Central memory CD4-positive, alpha-beta T cell (primary cell): ENCODE measurements at places on chromosomes 2 and 18.

GRCh38 chr18:59265246-59265973, 7.8 kb downstream of the RAX start:
- no peak for DNase-seq

GRCh38 chr2:70887550-70888246, 48.0 kb upstream of the ATP6V1B1 start:
- no peak for DNase-seq

- no peak for DNase-seq
These were observed 26.9 kb upstream of the TTN start for GRCh38 chr2:178834086-178834485.

DNA sequence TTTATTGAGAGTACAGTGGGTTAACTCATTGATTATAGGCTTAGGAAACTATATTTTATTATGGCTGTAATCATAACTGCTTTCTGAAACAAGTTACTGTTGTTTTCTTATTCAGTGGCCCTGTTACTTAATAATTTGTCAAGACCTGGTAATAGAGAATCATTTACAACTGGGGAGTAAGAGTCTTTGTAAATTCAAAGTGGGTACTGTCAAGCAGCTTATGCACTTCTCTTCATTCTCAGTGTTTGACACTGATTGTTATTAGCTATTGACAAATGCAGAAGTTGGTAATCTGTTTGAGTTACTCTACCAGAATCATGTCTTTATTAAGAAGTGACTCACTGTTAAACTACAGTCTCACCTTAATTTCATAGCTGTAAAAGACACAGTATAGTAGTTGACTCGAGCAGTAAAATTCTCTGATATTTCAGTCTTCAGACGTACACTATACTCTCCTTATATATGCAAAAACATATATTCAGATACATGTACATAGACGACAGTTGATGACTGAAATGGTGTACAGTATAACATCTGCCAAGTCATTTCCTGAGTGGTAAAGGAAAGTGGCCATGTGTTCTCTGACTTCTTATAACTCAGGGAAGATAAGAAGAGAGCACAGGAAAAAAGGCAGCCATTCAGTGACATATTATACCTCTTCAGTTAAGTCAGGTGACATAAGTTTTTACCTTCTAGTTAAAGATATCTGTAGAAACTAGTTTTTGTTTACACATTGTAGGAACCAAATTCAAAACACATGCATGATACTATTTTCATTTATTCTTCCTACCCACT, 36.0 kb upstream of the TTC27 start:
- DNase-seq, result peak; percentile 6

- DNase-seq, result no peak
These were observed 66.2 kb downstream of the SKA1 start for GRCh38 chr18:50441016-50441415.

DNA sequence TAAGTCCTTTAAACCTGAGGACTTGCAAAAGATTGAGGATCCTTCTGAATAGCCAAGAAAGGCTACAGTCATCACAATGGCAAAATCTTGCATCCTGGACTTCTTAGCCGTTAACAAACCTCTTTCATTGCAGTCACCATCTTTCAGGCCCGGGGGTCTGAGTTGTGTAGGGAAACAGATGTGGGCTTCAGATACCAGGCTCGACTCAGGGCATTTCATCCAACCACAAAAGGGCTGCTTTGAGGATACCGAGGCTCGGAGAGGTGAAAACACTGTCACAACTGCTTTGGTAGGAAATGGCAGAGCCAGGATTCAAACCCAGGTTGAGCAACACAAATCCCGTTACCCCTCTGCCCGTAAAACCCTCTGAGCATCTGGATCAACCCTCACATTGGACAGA, 147.4 kb downstream of the TFCP2L1 start:
- no peak for DNase-seq

- DNase-seq, result no peak
These were observed 87.0 kb downstream of the ZEB2 start for GRCh38 chr2:144432921-144433320.

DNA sequence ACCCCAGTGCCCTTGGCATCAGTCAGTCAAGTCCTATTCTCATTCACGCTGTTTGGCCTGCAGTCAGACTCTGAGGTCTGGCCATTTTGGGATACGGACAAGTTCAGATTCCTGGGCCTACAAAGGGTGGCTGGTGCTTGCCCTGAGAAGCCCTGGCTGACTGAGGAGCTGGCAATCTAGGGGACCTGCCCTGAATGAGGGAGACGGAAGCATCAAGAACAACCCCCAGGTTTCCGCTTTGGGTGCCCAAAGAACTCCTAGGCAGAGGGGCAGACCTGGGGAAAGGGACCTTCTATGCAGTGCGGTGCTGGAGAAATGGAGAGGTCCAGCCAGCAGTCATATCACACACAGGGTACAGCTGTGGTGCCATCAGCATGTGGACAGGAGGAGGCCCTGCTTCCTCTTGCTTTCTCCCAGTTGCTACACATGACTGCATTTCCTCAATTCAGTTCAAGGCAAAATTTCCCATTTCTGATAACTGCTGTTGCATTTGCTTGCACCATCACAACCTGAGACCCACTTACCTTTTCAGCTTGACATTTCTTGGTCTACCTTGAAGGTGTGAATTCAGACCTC, 70.9 kb upstream of the LGALSL start:
- DNase-seq, result no peak

DNA sequence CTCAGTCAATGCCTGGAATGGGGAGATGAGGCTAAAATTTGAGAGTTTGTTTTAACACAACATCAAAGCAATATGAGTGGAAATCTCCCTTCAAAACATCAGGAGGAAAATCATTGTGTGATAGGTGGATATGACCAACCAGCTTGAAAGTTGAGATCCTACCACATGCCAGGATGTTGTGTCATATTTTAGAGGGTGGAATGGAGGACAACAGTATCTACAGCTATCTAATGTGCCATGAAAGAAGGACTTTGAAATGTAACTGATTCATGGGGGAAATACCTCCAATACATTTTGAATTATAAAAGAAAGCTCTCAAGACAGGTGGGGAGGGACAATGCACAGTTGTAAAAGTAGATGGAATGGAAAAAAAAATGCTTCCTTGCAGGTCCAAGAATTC, 87.8 kb downstream of the SP100 start:
- DNase-seq, result no peak

- no peak for DNase-seq
These were observed 492.3 kb upstream of the ZEB2 start for GRCh38 chr2:145012214-145012670.

GRCh38 chr18:2883076-2883735, 36.4 kb downstream of the EMILIN2 start:
- peak; percentile 53 for DNase-seq

DNA sequence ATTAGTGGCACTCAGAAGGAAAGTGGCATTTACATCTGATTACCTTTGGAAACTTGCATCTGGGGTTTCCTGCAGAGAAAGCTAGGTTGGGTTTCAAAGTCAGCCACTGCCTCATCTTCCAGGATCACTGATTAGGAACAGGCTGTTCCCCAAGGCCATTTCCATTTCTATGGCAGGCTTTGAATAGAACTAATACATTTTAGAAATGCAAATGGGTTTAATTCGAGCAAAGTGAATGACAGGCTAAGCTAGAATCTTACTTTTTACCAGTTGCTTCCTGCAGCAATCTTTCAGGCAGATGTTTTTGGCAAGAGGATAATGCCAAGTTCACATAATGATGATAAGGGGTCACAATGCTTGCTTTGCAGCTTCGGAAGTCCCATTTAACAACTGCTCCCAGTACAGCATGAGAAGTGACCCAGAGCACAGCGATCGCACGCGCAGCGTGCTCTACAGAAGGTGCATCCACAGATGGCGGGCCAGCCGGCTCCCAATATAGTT, 336.7 kb downstream of the LPIN1 start:
- DNase-seq, result no peak

DNA sequence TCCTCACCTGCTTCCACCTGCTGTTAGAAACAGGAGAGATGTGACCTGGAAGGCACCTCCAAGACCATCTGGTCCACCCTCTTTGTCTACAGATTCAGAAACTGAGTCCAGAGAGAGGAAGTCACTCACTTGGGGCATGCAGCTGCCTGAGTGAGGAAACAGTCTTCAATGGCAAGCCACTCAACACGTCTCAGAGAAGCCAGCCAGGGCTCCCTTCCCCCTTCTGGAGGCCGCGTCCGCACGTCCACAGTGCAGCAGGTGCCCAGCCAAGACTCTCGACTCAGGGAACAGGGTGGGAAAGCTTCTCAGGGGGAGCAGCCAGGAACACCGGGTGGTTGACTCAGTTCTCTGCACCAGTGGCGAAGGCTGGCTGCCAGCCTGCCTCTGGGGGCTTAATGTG, 201.7 kb downstream of the BCL11A start:
- DNase-seq, result no peak

- no peak for DNase-seq
These were observed 246.5 kb downstream of the GALR1 start for GRCh38 chr18:77495982-77496690.

- no peak for DNase-seq
These were observed 74.1 kb upstream of the MAP4K3 start for GRCh38 chr2:39511219-39511604.

DNA sequence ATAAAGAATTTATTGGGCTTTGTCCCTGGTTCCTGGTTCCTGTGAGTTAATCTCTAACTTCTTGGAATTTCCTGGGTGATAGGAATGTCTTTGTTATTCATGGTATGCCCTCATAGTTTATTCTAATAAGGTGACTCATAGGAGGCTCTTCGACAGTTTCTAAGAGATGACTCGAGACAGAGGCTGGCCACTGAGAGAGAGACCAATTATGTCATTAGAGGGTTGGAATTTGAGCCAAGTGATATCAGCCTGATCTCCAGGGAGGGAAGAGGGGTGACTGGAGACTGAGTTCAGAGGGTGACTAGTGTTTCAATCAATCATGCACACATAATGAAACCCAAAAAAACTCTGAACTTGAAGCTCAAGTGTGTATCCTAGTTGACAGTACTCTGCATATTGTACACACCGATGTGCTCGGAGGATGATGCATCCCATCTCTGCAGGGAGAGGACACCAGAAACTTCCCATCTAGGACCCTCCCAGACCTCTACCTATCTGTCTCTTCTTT, 185.7 kb downstream of the MTCL1 start:
- no peak for DNase-seq

- DNase-seq, result no peak
These were observed 44.7 kb downstream of the UBR3 start for GRCh38 chr2:169871994-169872393.

DNA sequence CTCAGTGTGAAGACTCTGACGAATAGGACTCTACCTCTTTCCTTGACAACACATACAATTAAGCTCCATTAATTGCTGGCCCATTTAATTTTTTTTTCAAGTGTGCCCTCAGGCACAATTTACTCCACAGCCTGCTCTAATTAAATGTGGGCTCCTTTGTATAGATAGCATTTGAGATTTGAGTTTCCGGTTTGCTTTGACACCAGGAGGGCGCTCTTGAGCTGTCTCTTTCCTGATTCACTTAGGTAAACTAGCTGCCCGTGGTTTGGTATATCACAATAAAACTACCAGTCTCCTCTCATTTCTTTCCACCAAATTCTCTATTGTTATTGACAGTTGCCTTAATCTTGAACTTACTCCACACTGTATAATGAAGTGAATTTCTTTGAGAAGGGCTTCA, 666.0 kb downstream of the DSC3 start:
- no peak for DNase-seq

DNA sequence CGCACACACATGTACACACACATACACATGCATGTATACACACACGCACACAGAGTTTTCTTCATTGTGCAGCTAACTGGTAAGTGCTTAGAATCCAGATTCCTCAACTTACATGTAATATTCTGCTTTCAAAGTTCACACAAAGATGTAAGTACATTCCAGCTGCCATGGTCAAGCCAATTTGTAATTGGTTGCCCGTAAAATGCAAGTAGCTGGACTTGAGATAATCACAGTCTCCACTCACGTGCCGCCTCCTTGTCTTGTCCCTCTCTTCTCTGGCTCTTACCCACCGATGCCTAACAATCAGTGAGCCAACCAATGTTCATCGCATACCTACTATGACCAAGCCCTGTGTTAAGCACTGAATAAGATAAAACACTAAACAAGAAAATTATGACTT, 77.8 kb downstream of the SOCS6 start:
- no peak for DNase-seq

DNA sequence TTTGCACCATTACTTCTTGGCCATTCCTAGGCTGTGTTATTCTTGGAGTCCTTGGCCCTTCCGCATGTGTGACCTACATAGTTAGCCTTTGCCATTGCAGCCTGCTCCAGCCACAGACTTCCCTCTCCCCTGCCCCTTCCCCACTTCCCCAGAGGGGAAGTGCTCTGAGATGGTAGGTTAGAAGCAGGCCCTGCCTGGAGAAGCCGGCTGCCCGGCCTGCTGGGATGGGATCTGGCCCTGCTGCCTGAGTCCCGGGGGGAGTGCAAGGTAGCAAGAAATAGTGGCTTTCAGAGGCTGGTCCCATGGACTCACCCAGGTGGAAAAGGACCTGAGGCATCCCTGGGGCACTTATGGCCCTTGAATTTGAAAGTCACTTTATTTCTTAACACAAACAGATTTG, 28.4 kb upstream of the OTOF start:
- DNase-seq, result no peak

DNA sequence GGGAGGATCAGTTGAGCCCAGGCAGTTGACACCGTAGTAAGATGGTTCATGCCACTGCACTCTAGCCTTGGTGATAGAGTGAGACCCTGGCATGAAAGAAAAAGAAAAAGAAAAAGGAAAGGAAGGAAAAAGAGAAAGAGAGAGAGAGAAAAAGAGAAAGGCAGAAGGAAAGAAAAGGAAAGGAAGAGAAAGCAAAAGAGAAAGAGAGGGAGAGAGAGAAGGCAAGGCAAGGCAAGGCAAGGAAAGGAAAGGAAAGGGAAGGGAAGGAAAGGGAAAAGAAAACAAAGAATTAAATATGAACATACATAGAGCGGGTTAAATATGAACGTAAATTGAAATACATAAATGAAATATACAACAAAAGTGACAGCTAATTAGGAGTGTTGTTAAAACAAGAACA, 167.5 kb upstream of the SETBP1 start:
- no peak for DNase-seq

- no peak for DNase-seq
These were observed 16.1 kb downstream of the SUPT7L start for GRCh38 chr2:27647289-27647688.
